ENCODE measurements at places on chromosomes 12 and 14.
A peak's percentile ranks its signal among the peaks of the same experiment; 100 is the strongest.

DNA sequence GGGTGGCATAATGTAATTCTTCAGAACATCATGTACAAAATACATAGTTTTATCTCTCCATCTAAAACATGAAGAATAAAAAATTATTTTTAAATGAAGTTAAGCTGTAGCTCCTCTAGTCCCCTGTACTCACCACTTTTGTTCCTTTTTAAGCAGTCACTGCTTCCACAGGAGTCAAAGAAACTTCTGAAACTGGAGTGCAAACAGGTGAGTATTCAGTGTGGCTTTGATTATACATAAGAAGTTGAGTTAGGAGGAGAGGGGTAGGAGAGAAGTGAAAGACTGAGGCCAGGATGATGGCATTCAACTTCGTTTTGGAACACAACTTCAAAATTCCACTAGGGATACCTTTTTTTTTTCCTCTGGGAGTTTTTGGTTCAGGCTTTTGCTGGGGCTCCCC lies 131.4 kb upstream of the CNTN1 start:
- no peak for DNase-seq

- DNase-seq, result no peak
Observed at GRCh38 chr14:104705340-104706047, 16.1 kb downstream of the INF2 start.

DNA sequence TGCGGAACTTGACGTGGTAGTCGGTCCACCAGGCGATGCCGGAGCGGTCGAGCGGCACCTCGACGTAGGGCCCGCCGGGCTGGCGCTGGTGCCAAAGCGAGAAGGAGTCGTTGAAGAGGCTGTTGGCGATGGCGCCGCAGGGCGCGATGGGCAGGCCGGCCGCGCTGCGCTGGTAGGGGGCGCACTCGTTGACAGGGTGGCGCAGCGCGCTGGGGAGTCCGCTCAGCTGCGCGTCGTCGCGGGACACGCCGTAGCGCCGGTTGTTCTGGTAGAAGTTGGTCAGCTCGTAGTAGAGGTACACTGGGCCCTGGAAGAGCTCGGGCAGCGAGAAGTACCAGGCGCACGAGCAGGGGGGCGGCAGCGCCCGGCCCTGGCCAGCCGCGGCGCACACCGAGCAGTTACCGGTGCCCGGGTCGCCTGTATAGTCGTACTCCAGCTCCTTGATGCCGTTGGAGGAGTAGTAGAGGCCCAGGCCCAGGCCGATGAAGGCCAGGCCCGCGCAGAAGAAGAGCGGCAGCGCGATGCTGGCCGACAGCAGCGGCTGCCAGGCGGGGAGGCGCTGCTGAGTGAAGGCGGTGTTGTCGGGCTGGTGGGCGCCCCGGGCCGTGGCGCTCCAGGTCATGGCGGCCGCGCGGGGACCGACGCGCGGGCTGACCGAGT lies 482 bp downstream of the TMEM30B start:
- peak; percentile 66 for DNase-seq

- no peak for DNase-seq
Observed at GRCh38 chr14:65231286-65231980, 129.1 kb upstream of the MAX start.

DNA sequence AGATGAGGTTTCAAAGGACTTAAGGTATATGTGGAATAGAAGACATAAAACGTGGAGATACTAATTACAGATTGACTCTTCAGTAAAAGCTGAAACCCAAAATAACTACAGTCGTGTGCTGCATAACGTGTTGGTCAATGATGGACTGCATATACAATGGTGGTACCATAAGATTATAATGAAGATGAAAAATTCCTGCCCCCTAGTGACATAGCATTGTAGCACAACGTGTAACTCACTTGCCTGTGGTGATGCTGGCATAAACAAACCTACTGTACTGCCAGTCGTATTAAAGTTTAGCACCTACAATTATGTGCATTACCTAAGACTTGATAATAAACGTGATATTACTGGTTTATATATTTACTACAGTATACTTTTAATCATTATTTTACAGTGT lies 150.3 kb downstream of the LRRK2 start:
- no peak for DNase-seq

DNA sequence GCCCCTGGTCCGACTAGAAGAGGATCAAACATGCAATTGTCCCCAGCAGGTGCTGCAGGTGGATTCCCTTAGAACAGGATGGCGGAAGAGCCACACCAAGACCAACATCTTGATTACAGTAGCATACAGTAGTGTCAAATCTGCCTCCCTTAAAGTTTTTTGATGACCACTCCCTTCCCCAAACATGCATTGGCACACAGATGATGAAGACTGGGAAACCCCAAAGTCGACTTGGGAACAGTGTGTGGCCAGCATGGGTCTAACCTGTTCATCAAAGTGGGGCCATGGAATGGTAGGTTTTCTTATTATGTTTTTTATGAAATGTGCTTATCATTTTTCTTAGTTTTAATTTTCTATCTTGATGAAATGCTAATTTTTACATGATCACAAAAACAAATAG lies 8.8 kb downstream of the PLXNC1 start:
- no peak for DNase-seq

GRCh38 chr14:91392623-91393303 lies 24.9 kb downstream of the CCDC88C start:
- DNase-seq, result no peak

DNA sequence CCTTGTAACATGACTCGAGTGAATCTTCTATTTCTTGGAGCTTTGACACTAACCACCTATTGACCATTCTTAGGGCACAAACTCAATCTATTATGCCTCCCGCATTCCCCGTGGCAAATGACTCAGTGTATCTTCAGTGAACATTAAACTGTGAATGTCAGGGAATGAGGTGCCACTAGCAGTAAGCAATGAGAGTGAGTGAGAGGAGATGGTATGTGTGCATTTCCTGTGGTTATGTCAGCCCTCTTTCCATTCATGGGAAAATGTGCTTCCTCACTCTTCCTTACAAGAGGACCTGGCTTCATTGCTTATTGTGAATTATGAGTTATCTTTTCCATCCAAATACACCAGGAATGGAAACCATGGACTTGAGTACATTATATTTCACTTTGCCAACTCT lies 229.2 kb downstream of the EMP1 start:
- DNase-seq, result peak; percentile 72

DNA sequence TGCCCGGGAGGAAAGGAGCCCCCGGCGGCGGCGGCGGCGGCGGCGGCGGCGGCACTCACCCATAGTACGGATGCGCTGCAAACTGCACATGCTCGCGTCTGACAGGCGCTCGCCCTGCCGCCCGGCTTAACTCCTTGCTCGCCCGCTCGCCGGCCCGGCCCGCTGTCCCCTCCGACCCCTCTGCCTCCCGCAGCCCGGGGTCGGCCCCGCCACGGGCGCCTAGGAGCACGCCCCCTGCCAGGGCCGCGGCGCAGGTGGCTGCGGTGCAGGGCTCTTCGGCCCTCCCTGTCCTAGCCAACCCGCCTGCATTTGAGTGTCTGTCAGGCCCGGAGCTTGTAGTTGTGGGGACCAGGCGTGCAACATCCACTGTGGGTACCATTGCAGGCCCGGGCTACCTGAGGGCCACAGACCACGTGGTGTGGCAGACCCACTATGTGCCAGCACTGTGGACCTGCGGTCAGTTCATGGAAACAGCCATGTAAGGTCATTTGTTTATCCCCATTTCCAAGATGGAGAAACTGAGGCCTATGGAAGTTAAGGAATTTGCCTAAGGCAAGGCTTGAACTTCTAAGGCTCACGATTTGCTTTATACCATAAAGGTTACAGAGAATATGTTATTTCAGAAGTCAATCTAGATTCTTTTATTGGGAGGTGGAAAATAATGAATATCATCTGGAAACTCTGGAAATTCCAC lies 17.6 kb upstream of the PLEKHH1 start:
- peak; percentile 37 for DNase-seq

GRCh38 chr12:115930336-115930735 lies 347.2 kb downstream of the MED13L start:
- DNase-seq, result no peak

Data from astrocyte of the hippocampus (primary cell).